ENCODE measurements at places on chromosomes 2 and 18.

DNA sequence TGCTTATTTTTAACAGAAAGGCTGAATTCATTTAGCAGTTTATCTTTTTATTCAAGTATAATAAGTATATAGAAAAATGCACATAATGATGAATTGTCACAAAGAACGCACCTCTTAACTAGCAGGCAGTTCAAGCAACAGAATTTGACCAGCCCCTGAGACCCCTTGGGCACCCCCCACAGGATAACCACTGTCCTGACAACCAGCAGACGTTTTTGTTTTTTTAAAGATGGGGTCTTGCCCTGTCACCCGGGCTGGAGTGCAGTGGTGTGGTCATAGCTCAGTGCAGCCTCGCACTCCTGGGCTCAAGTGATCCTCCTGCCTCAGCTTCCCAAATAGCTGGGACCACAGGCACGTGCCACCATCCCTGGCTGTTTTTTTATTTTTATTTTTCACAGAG is 14.0 kb downstream of the PRELID3A start:
- DNase-seq: no peak

- peak; percentile 65 for DNase-seq
Measured at GRCh38 chr2:128473175-128474035, 154.7 kb upstream of the HS6ST1 start.

DNA sequence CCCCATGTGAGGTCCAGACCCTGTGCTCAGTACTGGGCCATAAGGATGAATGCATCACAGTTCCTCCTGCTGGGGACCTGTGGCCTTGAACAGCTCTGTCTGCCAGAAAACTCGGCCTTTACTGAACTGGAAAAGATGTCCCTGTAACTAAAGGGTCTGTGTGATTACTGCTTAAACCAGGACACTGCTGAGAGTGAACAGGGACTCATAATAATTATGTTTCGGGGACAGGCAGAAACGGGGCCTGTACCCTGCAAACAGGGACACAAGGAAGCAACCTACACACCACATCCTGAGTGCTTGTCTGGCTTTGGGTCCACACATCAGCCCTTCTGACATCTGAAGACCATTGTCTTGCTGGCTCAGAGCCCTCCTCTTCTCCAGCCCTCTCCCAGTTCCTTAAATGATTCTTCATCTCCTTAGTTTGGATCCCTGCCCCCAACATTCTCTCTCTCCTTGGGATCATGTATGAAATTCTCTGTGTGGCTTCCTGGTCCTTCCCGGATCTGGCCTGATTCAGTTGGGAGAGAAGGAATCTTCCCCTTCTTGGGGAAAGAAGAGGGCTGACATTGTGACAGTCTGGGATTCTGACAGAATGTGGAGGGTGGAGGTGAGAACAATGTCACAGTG is 248.0 kb downstream of the MYCN start:
- DNase-seq: no peak

DNA sequence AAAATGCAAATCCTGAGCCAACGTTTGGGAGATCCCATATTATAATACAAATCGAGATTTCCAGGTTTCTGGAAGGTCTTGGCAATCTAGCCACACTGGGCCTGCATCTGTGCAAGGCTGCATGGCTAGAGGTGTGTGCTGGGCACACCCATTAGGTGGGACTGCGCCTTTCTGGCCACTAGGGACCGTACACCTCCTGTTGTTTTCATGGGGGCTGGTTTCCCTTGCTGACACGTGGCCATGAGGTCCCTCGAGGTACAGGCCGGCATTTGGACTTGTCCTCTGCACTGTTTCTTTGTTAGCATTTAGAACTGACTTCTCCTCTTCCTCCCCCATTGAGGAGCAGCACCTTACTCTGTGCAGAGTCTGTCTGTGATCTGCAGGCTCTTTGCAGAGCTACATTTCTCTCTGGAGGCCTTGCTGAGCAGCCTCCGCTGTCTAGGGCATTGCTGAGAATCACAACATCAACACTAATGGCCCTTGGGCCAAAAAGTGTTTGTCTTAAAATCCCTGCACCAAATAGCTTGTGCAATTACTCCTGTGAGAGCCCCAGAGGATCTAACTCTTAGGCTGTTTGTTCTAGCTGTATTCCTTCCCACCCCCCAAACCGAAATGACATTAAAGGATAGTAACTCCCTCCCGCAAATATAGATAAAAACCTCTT is 131.2 kb downstream of the NEDD4L start:
- DNase-seq: no peak

GRCh38 chr18:61992285-61992684 is 99.5 kb upstream of the RNF152 start:
- no peak for DNase-seq

DNA sequence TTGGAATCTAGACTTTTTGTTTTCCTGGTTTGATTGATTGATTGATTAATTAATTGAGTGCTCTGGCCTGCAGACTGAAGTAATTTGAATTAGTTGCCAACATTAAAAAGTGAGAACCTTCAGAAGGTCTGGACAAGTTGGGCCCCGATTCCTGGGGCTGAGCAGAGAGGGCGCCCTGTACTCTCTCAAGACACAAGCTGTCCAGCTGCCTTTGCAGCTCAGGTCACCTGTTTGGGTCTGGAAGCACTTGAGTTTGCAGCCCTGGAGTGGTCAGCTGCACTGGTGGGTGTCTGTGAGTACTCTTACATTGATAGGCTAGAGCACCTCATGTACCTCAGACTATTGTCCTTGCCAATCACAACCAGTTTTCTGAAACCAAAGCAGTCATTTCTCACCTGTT is 22.7 kb upstream of the CELF4 start:
- no peak for DNase-seq

- DNase-seq: no peak
Measured at GRCh38 chr2:88099798-88100488, 27.9 kb downstream of the FABP1 start.

DNA sequence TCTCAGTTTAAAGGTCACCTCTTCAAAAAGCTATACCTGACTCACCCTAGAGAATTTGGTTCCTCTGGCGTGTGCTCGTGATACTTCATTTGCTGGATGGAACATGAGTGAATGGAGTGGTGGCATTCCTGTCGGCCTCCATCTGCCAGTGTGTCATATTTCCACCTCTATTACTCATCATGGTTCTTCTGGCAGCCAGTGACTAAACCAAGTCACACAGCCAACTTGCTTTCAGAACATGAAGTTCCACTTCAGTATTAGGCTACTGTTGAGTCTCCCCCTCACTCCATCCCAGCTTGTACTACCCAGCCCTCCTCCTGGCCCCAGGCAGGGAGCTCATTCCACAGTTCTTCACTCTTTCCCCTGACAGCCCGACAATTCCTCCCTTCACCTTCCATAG is 169.8 kb downstream of the MREG start:
- DNase-seq: no peak

- DNase-seq: peak; percentile 59
Measured at GRCh38 chr2:20209373-20210109, 15.4 kb downstream of the SDC1 start.

- DNase-seq: no peak
Measured at GRCh38 chr18:37657493-37657892, 91.9 kb upstream of the CELF4 start.

DNA sequence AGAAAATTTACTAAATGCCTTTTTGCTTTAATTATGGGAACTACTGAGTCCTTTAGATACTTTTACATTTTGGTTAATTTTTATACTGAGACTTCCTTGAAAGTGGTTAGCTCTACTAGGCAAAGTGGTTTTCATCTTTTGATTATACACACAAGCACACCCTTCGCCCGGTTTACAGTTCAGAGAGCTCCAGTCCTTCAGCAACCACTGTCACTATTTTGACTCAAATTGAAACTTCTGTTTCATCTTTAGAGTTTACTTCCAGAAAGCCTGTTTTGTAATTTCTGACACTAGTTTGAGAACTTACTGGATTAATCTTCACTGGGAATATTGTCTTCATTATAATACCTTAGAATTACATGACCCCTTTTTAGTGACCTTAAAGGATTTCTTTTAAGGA is 140.3 kb upstream of the FOSL2 start:
- DNase-seq: no peak

DNA sequence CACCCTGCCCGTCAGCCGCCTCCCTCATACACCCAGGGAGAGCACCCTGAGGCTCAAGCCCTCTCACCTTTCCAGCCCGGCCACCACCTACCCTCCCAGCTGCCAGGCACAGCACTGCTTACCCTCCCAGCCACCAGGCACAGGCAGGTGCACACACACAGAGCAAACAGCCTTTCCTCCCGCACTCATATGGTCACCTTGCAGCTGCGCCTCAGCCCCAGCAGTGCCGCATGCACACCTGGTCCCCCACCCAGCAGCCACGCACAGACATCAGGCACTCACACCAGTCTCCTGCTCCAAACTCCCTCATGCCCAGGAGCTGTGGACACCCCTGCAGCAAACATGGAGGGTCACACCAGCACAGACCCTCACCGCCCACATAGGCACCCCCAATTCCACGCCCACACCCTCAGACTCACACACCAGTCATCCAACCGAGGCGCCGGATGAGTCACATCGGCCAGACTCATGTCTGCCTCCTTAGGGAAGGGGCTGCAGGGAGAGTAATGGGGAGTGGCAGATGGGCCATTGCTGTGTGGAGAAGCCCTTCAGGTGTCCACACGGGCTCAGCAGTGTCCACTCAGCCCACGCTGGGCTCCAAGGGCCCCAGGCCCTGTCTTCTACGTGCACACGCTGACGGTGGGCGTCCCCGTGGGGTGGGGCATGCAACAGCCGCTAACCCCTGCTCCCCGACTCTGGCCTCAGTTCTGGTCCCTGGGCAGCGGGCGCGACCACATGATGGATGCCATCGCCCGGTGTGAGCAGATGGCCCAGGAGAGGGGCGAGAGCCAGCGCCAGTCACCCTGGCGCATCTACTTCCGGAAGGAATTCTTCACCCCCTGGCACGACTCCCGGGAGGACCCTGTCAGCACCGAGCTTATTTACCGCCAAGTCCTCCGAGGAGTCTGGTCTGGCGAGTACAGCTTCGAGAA is 22.3 kb upstream of the GPR17 start:
- peak; percentile 58 for DNase-seq
